Activated CD4-positive, alpha-beta T cell treated with anti-CD3 and anti-CD28 coated beads, Interleukin-2, amount 50 U/mL, for 48 hours (primary cell): ENCODE measurements at places on chromosomes 2 and 18.

DNA sequence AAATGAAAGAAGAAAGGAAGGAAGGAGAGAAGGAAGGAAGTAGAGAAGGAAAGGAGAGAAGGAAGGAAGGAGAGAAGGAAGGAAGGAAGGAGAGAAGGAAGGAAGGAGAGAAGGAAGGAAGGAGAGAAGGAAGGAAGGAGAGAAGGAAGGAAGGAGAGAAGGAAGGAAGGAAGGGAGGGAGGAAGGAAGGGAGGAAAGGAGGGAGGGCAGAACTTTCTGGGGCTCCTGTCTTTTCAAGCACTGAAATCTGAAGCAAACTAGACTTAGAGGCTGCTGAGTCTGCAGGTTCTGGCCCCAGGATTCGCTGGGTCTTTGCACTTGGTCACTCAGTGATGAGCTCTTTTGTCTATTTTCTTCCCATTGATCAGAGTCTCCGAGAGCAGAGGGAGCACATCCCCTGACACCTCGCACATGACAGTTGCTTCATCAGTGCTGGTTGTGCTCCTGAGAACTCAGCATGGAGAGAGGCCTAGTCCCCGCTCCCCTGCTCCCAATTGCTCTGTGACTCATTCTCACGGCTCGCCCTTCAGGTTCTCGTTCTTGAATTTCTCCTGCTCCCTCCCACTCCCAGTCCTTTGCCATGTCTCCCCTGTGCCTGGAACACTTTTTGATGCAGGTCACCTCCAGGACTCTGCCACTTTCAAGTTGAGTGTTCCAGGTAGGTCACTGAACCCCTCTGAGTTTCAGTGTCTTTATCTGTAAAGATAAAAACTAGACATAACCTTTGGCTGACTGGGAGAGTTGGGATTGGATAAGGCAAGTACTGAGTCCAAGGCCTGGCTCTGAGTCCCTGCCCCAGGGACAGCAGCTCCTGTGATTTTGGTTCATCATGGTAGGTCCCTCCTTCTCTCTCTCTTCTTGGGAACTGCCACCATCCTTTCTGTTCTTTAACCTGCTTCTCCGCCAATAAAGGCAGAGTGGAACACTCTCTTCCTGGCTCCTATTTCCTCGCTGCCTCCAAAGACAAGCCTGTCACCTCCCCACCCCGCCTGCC lies 55.2 kb downstream of the TNP1 start:
- no peak for DNase-seq

DNA sequence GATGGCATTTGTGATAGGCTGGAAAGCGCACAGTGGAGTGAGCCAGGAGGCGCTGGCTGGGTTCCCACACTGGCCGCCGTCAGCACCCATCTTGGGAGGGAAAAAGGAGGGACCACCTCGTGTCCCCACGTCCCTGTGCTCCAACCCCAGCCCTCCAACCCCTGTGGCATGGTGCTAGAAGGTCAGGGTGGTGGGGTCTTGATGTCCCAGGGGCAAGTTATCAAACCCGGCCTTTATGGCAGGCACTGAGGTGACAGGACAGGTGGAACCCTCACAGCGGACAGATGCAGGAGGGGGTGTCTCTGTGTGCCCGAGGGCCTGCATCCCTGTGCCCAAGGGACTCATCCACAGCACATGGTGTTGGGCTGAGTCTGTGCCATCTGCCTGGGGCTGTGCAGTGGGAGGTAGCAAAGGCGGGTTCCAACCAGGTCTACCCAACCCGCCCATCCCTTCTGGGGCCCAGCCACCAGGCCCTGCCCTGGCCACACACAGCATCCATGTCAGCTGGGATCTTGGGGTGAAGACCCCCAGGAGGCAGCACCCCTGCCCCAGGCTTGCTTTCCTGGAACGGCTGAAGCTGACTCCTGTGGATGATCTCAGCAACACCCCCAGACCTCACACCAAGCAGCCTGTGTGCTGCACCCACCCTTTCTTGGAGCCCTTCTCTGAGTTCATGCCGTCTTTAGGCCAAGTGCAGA lies 246.1 kb downstream of the NDUFA10 start:
- no peak for DNase-seq

DNA sequence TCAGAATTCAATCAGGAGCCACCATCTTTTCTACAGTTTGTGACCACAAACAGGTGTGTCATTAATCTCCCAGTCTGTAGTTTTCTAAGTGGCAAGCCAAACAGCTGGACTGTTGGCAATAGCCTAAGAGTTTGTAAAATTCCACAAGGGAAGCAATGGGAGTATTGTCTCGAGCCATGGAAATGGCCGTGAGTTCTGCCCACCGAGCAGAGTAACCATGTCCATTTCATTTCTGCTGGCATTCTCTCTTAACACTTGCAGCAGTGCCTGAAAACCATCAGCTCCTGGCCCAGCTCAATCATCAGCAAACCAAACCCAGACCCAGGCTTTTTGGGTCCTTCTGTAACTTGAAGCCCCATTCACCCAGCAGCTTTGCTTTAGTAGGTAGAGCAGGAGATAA lies 387.8 kb upstream of the CDH7 start:
- no peak for DNase-seq

DNA sequence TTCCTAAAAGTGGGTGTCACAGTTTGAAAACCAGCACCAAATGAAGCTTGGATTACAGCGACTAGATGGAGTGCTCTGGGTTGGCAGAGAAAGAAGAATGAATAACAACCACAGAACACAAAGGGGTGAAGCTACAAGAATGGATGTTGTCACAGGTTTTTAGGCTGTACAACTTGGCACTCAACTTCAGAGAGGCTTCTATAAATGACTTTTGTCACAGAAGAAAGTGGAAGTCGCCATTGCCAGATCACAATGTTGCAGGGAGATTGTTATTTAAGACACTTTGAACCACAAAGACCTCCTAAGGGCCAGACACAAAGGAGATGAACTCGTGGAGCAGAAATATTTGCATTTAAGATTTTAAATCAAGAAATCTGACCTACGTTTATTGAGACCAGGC lies 354.2 kb downstream of the CDH7 start:
- DNase-seq = no peak

DNA sequence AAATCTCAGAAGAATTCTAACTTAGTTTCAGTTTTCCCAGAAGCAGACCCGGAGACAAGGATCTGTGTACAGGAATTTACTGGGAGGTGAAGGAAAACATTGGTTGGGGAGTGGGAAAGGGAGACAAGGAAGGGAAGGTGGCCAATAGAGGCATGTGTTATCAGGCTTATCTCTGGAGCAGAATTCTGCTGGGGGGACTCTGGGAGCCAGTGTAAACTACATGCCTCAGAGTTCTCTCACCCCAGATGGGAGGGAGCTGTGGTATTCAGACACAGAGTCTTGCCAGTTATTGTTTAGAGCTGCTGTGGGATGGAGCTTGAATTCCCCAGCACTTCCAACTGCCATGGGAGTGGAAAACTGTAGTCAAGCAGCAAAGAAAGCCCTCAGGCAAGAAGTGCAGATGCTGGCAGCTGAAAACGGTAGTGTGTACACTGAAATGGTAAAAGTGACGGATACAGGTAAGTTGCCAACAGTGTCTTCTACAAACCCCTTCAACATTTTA lies 19.0 kb downstream of the DNPEP start:
- no peak for DNase-seq

DNA sequence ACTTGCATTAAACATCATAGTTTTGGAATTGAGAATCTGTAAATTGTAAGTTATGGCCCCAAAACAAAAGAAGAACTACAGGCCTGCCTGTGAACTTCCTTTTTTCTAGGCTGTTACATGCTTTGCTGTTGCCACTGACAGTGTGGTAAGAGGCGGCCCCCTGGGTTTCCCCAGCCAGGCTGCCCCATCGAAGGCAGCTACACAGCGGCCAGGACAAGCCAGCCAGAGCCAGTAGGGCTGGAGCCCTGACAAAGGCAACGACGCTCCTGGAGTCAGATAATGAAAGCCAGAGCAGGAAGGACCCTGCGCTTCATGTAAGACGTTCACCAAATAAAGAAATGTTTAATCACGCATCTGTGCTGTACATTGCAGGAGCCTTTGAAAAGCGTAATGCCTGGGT lies 55.0 kb downstream of the ANKRD44 start:
- peak; percentile 82 for DNase-seq

DNA sequence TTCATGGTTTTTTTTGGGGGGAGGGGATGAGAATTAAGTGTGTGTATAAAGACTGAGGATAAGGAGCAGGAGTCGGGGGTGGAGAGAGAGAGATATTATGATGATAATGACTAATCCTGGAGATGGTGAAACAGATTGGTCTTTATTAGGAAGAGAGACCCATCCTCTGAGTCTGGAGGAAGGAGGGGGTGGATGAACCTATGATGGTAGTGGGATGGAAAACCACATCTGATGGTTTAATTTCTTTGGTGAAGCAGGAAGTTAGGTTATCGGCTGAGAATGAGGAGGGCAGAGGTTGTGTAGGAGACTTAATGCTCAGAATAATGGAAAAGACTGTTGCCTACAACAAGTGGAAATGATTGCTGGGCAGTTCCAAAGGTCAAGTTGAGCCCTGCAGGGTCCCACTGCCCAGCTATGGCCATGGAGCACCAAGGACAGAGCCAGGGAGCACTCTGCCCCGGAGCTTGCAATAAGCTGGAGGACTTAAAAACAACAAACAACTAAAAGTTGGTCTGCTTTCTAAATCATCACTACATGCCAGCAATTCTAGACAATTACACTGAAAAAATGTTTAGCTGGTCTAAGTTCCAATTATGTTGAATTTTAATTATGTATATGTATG lies 7.9 kb downstream of the SLC16A14 start:
- no peak for DNase-seq

DNA sequence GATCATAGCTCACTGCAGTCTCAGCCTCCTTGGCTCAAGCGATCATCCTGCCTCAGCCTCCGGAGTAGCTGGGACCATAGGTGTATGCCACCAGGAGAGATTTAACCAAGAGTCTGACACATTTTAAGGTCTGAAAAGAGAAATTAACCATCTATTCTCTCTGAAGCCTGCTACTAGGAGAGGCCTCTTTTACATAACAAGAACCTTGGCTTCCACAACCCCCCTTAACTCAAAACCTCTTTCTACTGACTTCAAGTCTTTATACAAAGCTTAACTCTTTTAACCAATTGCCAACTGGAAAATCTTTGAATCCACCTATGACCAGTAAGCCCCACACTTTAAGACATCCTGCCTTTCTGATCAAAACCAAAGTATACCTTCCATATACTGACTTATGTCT lies 279.9 kb upstream of the CELF4 start:
- no peak for DNase-seq

DNA sequence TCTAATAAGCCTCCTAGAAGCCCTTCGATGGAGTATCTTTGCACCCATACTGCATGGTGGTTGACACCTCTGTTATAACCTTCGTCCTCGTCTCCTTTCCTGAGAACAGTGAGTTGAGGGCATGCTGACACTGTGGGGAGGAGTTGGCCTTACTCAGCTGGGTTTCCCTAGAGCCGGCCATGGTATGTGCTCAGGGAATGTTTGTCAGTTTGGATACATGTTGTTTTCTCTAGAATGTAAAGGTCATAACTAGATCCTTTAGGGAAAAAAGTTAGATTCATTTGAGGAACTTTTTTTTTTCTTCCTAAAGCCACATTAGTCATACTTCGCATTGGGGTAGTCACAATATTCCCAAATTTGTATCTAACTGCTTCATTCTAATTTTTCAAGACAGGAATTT lies 106.0 kb upstream of the FOSL2 start:
- DNase-seq = no peak

DNA sequence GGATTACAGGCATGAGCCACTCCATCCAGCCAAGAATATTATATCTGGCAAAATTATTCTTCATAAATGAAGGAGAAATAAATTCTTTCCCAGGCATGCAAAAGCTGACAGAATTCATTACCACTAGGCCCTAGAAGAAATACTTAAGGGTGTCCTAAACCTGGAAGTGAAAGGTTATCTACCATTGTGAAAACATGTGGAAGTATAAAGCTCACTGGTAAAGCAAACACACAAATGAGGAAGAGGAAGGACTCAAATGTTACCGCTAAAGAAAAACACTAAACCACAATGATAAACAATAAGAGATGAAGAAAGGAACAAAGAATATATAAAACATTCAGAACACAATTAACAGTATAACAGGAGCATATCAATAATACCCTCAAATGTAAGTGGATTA lies 171.8 kb downstream of the CAMKMT start:
- DNase-seq = no peak

DNA sequence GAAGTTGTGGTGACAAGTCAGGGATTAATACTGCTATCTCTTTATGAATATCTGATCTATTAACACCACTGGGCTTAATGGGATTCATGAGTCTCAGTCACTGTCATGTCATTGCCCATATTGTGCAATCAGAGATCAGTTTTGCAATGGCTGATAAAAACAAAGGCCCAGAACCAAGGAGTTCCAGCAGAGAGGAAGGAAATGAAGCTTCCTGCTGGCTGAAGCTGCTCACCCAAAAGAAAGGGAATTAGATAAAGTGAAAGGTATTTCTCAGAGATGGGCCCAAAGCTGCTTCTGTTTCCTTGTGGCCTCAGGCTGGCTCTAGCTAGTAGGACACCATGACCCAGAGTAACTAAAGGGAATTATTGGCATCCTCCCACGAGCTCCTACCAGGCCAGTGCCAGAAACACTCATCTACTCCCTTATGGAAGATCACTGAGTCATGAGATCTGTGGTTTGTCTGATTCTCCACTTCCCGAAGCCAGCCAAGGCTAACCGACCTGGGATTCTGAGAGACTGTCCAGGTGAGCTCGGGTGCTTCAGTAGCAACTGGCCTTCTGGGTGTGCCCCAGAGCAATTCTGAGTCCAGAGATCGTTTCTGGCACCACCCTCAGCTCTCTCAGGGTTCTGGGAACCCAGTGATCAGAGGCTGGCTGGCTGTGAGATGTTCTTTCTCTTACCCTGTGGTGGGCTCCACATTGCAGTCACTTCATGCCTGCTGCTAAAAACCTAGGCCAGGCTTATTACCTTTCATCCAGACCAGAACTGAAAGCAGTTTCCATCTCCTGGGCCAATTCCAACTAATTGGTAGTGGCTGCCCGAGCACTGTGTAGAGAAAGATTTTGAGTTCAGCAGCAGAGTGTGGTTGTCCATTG lies 129.5 kb upstream of the PELI1 start:
- no peak for DNase-seq

GRCh38 chr2:113190871-113191270 lies 17.1 kb downstream of the PSD4 start:
- no peak for DNase-seq

GRCh38 chr2:114651933-114652332 lies 209.5 kb downstream of the DPP10 start:
- no peak for DNase-seq

DNA sequence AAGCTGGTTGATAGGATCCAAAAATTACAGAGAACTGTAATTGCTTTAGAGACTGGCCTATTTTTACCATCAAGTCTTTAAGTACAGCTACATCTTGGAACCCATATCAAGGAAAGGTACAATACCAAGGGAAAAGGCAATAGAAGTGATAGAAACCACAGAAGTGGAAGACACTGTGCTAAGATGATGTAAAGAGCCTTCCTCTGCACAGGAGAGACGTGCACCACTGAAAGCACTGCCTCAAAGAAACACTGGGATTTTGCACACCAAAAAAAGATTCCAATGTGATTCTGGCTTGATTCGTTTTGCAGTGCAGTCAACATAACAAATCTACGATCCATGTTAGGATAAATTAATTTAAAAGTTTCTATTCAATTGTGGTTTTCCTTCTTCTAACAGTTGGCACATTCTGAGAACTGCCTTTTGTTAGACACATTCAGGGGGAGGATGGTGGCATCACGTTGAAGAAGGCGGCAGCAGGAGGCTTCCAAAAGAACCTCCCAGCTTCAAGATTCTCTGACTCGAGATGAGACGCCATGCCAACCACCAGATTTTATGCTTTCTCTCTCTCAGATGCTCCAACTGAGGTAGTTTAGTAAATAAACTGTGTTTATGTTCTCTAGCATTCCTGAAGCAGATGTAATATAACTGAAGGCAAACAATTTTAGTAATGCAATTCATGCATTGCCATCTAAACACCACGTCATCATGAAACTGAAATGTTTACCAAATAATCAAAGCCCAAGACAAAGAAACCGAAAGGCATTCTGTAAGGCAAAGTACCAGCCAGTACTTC lies 102.9 kb downstream of the BCL2 start:
- DNase-seq = no peak
